ENCODE measurements at places on chromosomes 2 and 18.

GRCh38 chr2:64643838-64644457 is 9.8 kb downstream of the SERTAD2 start:
- DNase-seq, result no peak

- no peak for DNase-seq
These were observed 26.5 kb upstream of the C2orf74 start for GRCh38 chr2:61135510-61135909.

DNA sequence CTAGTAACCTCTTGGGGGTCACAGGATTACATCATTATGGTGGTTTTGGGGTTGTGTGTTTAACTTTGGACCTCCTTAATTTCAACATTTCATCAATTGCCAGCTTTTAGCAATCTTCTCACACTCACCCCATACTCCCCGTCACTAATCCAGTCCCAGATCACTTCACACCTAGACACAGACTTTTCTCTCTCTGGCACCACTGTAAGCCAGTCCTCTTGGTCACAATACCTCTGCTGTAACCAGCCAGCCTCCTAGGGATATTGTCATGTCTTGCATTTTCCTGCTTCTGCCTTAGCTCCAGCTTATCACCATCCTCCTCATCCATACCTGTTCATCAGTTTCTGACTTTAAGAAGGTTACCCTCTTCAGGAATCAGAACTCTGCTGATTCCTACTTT is 1.6 kb upstream of the STK17B start:
- no peak for DNase-seq

- peak; percentile 46 for DNase-seq
These were observed 448.6 kb downstream of the BCL11A start for GRCh38 chr2:60104514-60105505.

- peak; percentile 18 for DNase-seq
These were observed 15.6 kb downstream of the TRABD2A start for GRCh38 chr2:84865181-84865783.

DNA sequence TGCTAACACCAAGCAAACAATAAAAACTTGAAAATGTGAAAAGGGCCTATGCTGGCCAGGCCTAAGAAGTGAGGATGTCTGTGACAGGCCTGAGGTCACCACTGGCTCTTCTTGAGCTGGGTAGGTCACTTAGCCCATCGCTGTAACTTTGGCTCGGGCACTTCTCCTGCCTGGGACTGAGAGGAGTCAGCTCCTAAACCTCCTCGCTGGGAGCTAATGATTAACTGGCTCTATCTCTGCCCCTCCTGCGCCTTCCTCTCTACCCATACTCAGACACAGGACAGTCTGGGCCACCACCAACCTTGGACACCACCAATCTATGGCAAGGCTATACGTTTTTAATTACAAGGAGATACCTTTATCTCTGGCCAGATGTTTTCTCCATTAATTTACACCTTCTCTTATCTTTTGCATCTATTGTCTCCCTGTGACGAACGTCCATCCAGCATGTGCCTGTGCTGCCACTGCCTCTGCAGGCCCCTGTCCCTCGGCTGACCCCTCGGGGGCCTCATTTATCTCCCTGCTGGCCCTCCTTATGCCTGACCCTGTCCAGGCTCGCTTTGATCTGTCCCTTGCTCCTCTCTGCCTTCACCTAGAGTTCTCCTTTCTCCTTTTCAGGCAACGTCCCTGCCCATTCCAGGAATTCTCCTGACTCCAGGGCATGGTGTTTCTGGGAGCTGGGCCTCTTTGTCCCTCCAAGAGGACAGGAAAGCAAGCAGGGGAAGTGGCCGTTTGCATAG is 149.1 kb upstream of the GATA6 start:
- DNase-seq, result no peak

GRCh38 chr2:205002390-205002789 is 457.1 kb downstream of the PARD3B start:
- DNase-seq, result no peak

- no peak for DNase-seq
These were observed 14.3 kb upstream of the MAP3K2 start for GRCh38 chr2:127401757-127402695.

- DNase-seq, result no peak
These were observed 83.3 kb upstream of the ID2 start for GRCh38 chr2:8598295-8599165.

GRCh38 chr18:58960508-58960907 is 95.8 kb downstream of the ZNF532 start:
- no peak for DNase-seq

GRCh38 chr2:3204031-3204821 is 173.4 kb downstream of the EIPR1 start:
- DNase-seq, result no peak

DNA sequence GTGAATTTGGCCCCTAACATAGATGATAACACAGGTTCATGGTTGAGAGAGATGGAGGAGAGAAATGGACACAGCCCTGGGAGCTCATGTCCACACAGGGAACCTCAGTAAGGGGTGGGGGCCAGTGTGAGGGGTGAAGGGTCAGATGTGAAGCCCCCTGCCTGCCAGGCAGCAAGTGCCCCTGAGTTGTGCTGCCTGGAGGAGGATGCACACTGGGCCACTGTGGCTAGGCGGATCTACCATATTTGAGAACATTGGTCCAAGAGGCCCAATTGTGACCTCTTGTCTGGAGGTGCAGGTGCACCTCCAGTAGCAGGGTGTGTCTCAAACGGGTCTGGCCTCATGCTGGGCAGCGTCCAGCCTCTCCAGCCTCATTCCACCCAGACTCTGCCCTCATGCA is 99.6 kb upstream of the SNTG2 start:
- no peak for DNase-seq

DNA sequence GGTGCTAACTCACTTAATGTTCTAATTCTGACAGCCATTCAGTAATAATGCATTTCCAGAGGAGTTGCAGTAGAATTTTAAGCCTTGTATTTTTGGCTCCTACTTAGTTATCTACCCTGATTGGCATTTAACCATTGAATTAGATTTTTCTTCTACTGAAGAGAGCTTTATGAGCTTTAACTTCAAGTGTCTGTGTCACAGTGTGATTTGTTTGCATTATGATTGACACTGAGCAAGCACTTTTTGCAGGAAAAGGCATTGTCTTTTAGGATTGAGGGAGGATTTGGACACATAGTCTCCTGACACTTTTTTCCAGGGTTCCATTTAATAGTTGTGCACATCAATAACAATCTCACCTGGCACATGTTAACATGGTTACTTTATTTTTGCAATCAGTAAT is 26.7 kb downstream of the LYPD6 start:
- DNase-seq, result no peak

DNA sequence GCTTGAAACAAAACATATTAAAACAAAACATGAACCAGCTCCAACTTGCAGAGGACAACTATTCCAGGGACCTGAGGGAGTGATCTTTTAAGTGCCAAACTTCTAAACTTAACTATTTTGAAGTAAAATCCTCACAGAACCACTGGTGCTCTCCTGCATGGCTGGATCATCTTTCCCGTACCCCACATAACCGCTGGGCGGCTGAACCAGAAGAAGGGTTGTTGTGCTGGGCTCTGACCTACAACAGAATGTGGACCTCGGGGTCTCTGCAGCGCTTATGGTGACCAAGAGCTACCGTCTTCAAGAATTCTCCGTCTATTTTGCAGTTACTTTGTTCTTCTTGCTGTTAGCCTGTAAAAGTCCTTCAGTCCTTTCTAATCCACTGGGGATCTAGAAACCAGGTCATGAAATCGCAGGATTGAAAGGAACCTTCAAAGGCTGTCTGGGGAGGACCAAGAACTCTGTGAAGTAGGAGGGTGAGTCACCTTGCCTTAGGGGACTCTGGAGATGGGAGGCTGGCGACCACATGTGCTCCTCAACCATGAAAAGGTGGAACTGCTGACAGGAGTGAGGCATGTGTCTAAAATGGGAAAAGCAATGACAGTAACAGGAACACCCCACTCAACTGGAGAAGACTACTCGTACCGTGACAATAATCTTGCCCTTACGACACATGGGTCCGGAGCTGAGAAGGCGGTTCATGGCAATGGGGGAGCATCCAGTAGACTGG is 46.6 kb downstream of the HDLBP start:
- no peak for DNase-seq

GRCh38 chr2:219291910-219292490 is 12.8 kb downstream of the DNAJB2 start:
- no peak for DNase-seq

GRCh38 chr2:208224802-208225201 is 30.1 kb downstream of the IDH1 start:
- DNase-seq, result no peak

GRCh38 chr2:15389326-15389700 is 171.8 kb downstream of the NBAS start:
- DNase-seq, result no peak

DNA sequence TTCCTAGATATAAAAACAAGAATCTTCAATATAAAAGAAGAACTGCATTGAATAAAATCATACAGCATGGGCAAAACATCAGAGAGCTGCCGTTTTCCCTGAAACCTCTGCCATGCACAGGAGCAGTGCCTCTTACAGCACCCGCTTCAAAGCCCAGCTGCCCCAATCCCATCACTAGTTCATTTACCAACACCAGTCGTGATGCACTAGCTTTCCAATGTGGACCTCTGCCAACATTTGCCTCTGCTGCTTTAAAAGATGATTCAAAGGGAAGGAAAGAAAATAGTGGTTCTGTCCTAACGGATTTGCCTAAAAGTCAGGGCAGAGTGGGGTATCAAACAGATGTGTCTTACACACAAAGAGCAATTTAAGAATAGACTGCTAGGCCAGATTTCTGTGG is 43.4 kb upstream of the AP1S3 start:
- DNase-seq, result no peak

DNA sequence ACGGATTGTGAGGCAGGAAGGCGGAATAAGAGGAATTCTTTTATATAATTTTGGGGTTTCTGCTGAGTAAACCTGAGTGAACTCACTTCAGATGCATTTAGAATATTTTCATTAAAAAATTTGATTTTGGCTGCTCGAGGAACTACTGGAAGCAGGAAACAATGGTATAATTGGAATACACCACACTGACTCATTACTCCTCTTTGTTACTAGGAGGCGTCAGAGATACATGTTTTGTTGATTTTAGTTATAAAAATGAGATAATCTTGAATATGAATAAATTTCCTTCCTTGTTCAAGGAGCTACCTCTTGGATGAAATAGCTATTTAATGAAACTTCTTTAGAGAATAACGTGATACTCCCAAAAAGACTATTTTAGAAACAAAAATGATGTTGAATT is 97.4 kb downstream of the ANKRD36 start:
- DNase-seq, result no peak

DNA sequence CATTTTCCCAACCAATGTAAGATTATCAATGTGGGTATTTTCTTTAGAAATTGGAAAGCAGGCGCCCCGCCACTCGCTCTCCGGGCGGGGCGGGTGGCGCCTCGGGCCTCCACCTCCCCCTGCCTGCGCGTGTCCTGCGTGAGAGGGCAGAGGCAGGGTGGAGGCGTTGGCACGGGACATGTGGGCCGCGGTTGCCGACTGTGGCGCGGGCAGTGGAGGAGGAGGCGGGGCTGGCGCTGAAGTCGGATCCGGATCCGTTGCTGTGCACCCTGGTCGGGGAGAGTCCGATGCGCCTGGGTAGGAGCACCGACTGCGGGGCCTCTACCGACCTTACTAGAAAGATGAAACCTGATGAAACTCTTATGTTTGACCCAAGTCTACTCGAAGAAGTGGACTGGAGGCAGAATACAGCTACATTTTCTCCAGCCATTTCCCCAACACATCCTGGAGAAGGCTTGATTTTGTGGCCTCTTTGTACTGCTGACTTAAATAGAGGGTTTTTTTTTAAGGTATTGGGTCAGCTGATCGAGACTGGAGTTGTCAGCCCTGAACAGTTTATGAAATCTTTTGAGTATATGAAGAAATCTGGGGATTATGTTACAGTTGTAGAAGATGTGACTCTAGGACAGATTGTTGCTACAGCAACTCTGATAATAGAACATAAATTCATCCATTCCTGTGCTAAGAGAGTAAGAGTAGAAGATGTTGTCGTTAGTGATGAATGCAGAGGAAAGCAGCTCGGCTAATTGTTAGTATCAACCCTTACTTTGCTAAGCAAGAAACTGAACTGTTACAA is 37.9 kb downstream of the PMS1 start:
- DNase-seq, result no peak

GRCh38 chr2:85376291-85377065 is 21.9 kb downstream of the ELMOD3 start:
- no peak for DNase-seq
